Neural crest cell (in vitro differentiated cells): ENCODE measurements at places on chromosomes 7 and 10. TPM values are rescaled to one million over a fixed set of nuclear protein-coding genes. Genes with fewer than 3 reads are reported as not detected.

DNA sequence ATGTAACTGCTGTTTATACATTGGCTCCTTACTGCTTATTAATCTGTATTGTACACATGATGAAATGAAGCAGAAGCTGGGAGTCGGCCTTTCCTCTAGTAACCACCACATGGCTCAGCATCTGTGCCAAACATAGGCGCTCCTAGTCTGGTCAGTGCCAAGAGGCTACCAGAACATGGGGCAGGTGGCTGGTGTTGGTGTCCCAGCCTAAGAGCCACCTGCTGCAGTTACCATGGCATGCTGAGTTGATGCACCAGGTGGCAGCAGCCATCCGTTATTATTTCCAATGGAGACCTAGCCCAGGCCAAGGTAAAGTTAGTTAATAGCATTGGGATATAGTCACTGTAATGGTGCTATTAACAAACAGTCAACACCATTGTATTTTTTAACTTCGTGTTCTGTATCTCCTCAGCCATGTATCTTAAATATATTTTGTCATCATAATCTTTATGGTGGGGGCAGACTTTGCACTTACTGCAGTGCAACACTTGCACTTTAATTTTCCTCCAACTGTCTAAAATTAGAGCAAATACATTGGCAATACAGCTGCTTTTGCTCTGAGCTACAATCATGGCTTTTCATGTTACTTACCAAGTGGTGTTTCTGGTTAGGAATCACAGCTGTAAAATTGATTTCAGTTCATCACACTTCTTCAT lies 33.1 kb downstream of the HBP1 start:
- DNase-seq, result no peak

DNA sequence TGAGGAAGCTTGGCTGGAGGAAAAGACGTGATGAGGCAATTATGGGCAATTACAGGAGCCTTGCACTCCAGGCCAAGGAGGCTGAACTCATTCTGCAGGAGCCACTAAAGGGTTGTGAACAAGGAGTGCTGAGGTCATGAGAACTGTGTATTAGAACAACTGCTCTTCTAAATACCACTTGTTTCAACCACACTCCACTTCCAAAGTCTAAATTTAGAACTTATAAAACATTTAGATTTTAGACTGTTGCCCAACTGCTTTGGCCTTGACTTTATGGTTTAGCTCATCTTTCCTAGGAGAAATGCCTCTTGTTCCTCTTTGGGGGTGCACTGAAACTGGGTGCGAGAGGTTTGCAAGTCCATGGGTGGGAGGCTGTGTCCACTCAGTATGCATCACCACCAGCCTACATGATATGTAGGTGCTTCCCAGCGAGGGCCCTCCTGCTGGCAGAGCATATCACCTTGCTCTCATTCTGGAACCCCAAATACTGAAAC lies 199.7 kb upstream of the AOAH start:
- DNase-seq, result no peak

- no peak for DNase-seq
These were observed 53.0 kb downstream of the TMEM229A start for GRCh38 chr7:123979876-123980275.

- DNase-seq, result no peak
These were observed 73.3 kb downstream of the SKIDA1 start for GRCh38 chr10:21452203-21452602.

- no peak for DNase-seq
These were observed 42.4 kb downstream of the VWA2 start for GRCh38 chr10:114281461-114281860.

- no peak for DNase-seq
These were observed 72.7 kb downstream of the ELFN1 start for GRCh38 chr7:1742555-1743303.

- DNase-seq, result peak; percentile 15
These were observed 18.7 kb upstream of the CBLL1 start for GRCh38 chr7:107725138-107725740.

GRCh38 chr10:132311338-132311939 lies 3.7 kb upstream of the STK32C start:
- no peak for DNase-seq

GRCh38 chr7:92303761-92304160 lies 58.0 kb downstream of the ANKIB1 start:
- DNase-seq, result no peak

GRCh38 chr7:158055726-158056510 lies 531.7 kb downstream of the PTPRN2 start:
- DNase-seq, result no peak

GRCh38 chr7:77338260-77338659 lies 77.9 kb downstream of the GSAP start:
- DNase-seq, result no peak

GRCh38 chr10:84254552-84255478 lies 10.0 kb downstream of the RGR start:
- no peak for DNase-seq

- no peak for DNase-seq
These were observed 12.4 kb upstream of the ZMIZ1 start for GRCh38 chr10:79056361-79056735.

DNA sequence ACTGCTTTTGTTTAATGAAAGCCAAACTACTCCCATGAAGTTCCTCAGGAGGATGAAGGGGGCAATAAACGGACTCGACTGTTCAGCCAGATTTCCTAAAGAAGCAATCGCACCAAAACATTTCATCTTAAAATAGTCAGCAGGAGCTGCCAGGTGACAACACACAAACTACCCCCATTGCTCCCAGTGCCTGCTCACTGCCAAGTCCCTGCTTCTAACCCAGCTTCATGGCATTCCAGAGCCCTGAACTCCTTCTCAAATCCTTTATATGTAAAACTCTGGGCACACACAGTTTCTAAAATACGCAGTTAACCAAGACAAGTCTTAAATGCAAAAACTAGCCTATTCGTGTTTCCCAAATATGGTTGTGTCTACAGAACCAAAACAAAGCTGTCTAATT lies 110.0 kb downstream of the SORBS1 start:
- no peak for DNase-seq

- no peak for DNase-seq
These were observed 495.8 kb downstream of the PARD3 start for GRCh38 chr10:34319197-34319846.

DNA sequence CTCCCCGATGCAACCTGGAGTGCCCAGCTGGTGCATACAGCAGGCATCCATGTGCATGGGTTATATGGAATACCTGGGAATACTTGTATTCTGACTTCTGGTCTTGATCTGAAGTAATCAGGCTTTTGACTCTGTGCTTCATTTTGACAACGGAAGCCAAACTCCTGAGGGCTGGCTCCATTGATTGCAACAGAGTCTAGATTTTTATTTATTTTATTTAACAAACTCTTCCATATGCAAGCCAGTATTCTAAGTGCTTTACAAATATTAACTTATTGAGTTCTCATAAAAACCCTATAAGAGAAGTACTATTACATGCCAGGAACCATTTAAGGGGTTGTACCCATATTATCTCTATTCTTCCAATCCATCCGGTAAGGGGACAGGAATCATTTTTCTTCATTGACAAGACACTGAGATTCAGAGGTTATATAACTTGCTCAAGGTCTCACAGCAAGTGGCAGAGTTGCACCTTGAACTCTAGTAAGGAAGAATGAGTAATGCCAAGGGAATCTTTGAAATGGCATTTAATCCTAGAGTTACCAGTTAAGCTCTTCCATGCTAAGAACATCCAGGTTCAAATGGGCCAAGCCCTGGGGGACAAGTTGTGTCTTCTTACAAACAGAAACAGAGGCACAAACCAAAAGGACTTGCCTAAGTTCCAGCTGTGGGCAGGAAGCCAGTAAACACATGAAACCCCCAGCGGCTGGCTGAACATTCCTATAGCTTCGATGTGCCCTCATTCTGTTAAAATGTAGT lies 241.0 kb downstream of the WDR11 start:
- DNase-seq, result no peak

DNA sequence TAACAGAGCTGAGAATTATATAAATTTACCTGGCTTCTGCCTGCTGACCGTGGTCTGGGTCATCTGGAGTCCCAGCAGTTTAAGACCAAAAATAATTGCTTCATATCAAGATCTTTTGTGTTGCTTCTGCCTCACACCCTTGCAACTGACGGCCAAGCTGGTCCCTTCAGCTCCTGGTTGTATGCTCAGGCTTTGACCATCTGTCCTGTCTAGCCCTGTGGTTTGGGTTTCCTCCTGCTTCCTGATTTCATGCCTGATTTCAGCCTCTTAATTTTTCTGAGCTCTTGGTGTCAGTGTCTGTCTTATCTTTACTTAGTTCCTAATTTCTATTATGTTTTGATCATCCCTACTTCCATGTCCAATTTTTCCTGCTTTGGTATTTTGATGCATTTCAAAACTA lies 87.9 kb upstream of the PLXDC2 start:
- DNase-seq, result no peak

DNA sequence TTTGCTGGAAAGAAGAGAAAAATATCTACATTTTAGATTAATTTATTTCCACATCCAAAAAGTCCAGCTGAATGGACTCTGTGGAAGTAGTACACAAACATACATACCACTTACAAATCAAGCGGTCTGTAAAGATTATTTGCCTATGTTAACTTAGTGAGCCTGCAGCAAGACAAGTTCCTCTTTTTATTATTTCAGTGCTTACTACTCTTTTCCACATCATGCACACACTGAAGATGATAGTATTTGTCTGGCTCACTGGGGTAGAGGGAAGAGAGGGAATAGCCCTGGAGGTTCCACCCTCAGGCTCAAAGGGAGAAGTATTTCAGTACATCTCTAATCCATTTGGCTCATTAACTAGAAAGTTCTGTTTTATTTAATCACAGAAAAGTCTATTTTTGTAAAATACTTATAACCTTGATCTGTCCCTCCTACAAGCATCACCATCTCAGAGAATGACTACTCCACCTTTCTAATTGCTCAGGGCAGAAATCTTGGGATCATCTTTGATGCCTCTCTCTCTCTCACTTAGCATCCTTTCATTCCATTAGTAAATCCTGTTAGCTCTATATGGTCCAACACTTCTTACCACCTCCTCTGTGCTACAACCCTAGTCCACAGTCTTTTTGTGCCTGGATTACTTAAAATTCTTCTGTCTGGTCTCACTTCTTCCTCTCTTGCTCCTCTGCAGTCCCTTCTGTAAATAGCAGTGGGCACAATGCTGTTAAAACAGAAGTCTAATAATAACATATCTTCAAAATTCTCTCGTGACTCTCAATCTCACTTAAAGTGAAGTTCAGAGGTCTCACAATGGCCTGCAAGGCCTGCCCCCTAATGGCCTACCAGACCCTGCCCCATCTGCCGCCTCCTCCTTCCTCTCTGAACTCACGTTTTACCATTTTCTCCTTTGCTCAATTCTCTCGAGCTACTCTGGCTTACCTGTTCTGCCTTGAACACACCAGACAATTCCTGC lies 64.3 kb upstream of the CCDC6 start:
- no peak for DNase-seq

KLF14 gene
- total RNA-seq, result not detected in 2 replicates

RET gene
- total RNA-seq, result 1.6 and 2.5 TPM in 2 replicates

MMP21 gene
- not detected in 2 replicates for total RNA-seq

LRIT1 gene
- not detected in 2 replicates for total RNA-seq

NUTM2A gene
- 3.0 and 3.7 TPM in 2 replicates for total RNA-seq

GPC2 gene
- total RNA-seq, result 97.8 and 106 TPM in 2 replicates

SEMA3C gene
- 36.6 and 36.9 TPM in 2 replicates for total RNA-seq

HTR5A gene
- total RNA-seq, result not detected in 2 replicates

LDB3 gene
- 0.56 and 1.0 TPM in 2 replicates for total RNA-seq
